ENCODE measurements at places on chromosomes 4 and X.
A peak's percentile ranks its signal among the peaks of the same experiment; 100 is the strongest.

DNA sequence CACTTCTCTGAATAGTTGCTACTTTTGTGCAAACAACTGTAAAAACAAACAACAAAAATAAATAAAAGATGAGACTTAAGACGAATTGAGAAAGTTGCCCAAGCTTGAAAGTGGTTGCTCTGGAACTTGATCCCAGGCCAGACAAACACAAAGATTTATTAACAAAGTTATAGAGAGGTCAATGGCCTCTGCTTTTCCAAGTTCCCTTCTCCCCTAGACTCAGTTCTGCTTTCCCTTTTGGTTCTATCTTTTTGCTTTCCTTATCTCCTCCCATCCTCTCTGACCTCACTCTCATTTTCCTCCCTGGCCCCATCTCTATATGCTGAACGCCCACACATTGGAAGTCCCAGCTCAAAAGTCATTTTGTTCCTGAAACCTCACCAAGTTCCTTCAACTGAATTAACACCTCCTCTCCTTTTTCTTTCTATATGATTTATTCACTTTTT, 82.7 kb downstream of the MXRA5 start:
- DNase-seq, result no peak

DNA sequence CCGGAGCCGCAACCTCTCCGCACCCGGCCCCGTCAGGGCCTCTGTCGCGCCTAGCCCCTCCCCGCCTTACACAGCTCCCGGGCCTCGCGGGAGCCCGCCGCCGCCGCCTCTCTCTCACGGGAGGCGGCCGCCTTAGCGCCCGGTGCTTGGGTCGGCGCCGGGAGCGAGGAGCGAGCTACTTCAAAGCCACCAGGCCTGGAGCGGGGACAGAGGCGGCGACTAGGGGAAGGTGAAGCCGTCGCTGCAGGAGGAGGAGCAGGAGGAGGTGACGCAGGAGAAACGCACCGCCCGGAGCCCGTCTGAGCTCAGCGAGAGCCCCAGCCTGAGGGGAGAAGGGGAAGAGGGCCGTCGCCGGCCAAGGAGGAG, 250 bp downstream of the USP9X start:
- DNase-seq, result peak; percentile 33

GRCh38 chr4:142293536-142293935, 552.6 kb downstream of the INPP4B start:
- no peak for DNase-seq

DNA sequence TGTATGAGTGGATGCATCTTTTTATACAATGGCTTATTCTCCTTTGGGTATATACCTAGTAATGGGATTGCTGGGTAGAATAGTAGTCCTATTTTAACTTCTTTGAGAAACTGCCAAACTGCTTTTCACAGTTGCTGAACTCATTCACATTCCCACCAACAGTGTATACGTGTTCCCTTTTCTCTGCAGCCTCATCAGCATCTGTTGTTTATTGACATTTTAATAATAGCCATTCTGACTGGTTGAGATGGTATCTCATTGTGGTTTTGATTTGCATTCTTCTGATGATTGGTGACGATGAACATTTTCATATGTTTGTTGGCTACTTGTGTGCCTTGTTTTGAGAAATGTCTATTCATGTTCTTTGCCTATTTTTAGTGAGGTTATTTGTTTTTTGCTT, 687.0 kb upstream of the EPHA5 start:
- DNase-seq, result peak; percentile 73

- DNase-seq, result no peak
Measured at GRCh38 chrX:25667681-25668080, 470.5 kb upstream of the MAGEB18 start.

DNA sequence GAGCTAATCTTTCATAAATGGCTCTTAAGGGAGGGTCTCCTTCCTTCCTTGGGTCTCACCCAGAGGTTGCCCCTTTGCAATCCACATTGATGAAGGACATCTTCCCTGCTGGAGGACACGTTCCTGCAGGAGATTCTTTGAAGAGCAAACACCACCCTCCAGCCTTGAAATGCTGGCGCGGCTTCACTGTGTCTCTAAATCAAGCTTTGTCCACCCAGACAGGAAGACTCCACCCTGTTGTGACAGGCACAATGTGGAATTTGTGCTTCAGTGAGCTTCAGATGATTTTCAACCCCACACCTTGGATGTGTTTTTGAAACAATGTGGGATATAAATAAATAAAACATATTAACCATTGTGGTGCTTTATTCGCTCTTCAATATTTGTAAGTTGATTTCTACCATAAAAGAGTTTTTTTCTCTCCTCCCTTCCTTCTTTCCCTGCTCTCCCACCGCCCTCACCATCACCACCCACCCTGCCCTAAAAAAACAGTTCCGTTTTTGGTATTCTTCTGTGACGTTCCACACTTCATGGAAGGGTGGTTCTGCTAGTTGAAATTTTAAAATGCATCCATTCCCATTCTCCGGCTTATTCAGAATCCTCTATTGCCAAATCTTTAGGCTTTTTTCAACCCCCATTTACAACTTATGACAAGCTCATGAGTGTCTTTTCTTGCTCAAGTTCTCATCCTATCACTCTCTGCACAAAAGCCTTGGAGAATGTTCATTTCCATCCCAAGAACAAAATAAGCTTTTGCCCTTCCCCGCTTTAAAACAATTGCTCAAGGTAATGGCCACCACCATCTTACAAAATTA, 264.3 kb downstream of the RAPGEF2 start:
- DNase-seq, result no peak

GRCh38 chr4:74087481-74087880, 11.5 kb downstream of the CXCL2 start:
- DNase-seq, result no peak

DNA sequence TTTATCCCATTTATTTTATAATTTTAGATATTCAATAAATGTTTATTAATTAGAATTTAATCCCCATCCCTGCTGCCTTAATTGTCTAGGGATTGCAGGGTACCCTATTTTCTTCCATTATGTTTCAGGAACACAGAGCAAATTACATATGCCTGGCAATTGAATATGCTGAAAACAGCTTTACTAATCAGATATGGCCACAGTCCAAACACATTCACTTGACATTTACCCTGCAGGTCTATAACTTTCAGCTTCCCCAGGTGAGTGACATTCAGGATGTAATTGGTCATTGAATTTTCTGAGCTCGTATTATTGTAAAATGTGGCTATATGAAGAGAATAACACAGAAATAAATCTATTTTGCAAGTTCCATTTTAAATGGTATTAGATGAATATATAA, 218.7 kb upstream of the NDST4 start:
- DNase-seq, result no peak

GRCh38 chr4:113060853-113061252, 11.4 kb downstream of the ANK2 start:
- DNase-seq, result no peak

DNA sequence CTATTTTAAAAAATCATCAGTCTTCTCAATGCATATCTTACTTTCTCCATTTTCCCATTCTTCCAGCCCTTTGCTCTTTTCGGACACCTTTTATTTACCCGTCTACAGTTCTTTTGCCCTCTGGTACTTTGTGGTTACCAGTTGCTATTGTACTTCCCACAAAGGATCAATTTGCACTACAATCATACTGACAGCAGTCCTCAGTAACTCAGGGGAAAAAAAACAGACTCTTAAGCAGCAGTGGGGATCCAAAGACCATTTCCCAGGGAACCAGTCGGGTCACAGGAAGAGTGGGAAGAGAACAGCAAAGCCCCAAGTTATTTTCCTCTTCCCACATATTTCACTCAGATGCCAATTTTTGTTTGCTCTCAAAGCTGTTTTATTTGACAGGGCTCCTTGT, 23.1 kb downstream of the DMD start:
- DNase-seq, result no peak

- DNase-seq, result no peak
Measured at GRCh38 chr4:134702374-134702773, 500.8 kb upstream of the PABPC4L start.

DNA sequence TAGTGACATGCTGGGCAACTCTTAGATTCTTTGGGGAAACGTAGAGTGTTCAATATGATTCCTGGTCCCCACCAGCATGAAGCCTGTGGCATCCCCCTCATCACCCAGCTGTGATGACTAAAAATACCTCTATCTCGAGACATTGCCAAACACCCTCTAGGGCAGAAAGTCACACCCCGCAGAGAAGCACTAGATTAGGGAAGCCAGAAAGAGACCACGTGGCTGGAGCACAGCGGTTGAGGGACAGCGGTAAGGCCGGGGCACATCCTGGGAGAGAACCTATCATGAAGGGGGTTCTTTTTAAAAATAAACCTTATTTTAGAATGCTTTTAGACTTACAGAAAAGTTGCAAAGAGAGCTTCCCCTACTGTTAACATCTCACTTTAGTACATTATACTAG, 11.0 kb downstream of the FAT1 start:
- no peak for DNase-seq

GRCh38 chrX:30302956-30303355, 6.2 kb downstream of the NR0B1 start:
- DNase-seq, result no peak

GRCh38 chr4:65437102-65437501, 233.2 kb downstream of the EPHA5 start:
- no peak for DNase-seq

- DNase-seq, result no peak
Measured at GRCh38 chrX:148070504-148070877, 89.4 kb downstream of the FMR1NB start.

GRCh38 chrX:38861489-38861888, 60.2 kb downstream of the MID1IP1 start:
- no peak for DNase-seq

DNA sequence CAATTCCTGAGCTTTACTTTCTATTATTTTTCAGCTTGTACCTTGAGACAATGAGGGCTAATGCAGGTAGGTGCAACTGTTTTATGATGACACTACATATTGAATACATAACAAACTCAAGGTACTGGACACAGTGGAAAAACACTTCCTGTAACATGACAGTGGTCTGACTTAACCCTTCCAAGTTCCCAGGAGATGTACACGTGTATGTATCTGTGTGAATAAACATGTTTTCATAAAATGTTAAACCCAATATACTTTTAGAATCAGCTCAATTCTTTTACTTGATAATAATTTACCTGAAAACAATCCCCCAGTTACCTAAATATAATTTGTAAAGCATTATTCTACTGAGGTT, 1.2 kb upstream of the PPARGC1A start:
- DNase-seq, result no peak

- DNase-seq, result no peak
Measured at GRCh38 chr4:2881431-2881830, 37.8 kb downstream of the ADD1 start.

DNA sequence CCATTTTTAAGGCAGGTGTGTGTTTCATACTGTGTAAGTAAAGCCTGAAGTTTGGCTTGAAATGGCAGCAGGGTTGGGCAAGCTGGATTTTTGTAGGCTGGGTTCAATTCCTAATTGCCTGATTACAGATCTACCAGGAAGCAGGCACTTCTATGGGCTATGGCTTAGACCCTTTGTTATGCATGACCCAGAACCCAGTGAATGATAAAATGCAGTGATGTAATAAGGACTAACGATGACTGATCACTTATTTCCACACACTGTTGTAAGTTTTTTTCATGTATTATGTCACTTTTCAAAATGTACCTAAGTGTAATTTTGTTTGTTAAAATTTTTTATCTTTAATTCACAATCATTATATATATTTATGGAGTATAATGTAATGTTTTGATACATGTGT, 8.6 kb downstream of the LANCL3 start:
- no peak for DNase-seq

DNA sequence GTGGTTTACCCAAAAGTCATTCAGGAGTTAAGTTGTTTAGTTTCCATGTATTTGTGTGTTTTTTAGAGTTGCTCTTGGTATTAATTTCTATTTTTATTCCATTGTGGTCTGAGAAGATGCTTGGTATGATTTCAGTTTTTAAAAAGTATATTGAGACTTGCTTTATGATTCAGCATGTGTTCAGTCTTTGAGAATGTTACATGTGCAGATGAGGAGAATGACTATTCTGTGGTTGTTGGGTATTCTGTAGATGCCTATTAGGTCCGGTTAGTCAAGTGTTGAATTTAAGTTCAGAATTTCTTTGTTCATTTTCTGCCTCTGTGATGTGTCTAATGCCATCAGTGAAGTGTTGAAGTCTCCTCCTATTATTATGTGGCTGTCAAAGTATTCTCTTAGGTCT, 249.4 kb downstream of the ARHGAP10 start:
- DNase-seq, result peak; percentile 19

DNA sequence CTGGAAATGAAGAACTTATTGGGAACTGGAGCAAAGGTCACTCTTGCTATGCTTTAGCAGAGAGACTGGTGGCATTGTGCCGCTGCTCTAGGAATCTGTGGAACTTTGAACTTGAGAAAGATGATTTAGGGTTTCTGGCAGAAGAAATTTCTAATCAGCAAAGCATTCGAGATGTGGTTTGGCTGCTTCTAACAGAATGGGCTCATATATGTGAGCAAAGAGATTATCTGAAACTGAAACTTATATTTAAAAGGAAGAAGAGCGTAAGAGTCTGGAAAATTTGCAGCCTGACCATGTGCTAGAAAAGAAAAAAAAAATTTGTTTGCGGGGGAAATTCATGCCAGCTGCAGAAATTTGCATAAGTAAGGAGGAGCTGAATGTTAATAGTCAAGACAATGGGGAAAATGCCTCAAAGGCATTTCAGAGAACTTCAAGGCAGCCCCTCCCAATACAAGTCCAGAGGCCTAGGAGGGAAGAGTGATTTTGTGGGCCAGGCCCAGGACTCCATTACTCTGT, 35.9 kb upstream of the PAPSS1 start:
- DNase-seq, result no peak

GRCh38 chrX:72030431-72030830, 101.3 kb downstream of the RTL5 start:
- no peak for DNase-seq

- peak; percentile 29 for DNase-seq
Measured at GRCh38 chr4:186820391-186820891, 96.8 kb upstream of the FAT1 start.

GRCh38 chrX:133983974-133984845, 1.2 kb downstream of the GPC3 start:
- DNase-seq, result no peak

GRCh38 chrX:11509786-11510185, 155.9 kb downstream of the ARHGAP6 start:
- peak; percentile 60 for DNase-seq

DNA sequence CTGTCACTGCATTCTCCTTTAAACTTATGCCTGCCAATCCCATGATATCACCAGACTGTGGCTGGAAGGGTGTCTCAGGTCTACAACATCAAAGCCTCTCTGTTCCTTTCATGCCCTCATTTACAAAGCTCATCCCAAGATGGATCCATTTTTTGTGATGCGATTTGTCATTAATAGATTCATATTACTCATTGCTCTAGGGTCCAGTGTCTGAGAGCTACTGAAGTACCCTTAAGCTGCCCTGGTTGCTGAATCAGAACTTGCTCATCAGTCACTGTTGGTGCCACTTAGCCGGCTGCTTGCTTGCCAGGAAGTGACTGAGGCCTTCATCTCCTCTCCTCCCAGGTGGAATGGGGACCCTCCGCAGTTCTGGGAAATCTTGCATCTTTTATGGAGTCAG, 395.5 kb upstream of the BOD1L1 start:
- peak; percentile 41 for DNase-seq

DNA sequence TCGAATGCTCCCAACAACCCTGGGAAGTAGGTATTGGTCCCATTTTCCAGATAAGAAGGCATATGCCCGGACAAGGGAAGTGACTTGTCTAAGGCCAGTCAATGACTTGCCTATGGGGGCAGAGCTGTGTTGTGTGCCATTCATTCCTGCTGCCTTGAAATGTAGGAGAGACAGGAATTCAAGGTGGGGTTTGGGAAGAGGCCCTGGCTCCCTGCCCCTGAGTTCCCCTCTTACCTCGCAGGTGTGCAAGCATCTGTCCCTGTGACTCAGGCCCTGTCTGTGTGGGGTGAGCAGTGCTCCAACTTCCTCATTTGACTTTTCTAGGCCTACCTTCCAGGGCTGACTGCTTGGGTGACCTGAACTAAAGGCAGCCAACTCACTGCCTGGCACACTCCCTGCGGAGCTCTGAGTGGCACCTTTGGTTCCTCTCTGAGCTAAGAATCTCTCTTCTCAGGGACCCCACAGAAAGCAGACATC, 5.1 kb downstream of the EFNB1 start:
- DNase-seq, result no peak

Data from HCEC 1CT (cell line).